SK-MEL-5 (cell line): ENCODE measurements at places on chromosomes 1 and 21.
A peak's percentile ranks its signal among the peaks of the same experiment; 100 is the strongest.

- DNase-seq, result no peak
Measured at GRCh38 chr21:26227130-26227529, 56.6 kb upstream of the APP start.

- no peak for DNase-seq
Measured at GRCh38 chr1:5950994-5951785, 41.0 kb downstream of the NPHP4 start.

- peak; percentile 99 for DNase-seq
Measured at GRCh38 chr1:47578721-47579419, 141.0 kb downstream of the FOXD2 start.

- no peak for DNase-seq
Measured at GRCh38 chr1:182990413-182991144, 32.6 kb upstream of the LAMC1 start.

DNA sequence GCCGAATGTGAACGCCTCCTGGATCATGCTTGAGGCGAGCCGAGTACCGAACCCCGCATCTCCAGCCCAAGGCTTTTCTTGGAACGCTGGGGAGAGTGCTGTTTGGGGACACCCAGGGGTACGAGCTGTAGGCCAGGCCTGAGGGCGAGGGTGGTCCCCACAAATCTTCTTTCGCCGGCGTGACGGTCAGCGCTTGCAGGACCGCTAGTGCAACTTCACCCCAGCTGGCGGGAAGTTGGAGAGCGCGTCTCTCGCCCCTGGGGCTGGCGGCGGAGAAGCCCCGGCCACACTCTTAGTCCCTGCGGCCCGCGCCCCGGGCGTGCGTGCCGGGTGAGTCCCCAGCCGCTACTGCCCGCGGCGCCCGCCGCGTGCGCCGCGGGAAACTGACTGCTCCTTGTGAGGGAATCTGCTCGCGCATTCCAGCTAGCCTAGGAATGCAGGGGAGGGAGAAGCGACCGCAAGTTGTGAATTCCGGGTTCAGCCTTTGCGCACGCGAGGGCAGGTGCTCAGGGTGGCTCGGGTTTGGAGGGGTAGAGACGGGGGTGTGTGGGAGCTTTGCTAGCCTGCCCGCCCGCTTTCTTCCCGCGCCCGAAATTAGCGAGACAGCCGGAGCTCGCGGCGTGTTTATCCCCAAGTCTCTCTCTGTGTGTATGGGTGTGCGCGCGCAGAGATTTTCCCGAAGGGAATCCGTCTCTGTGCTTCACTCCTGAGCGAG is 884 bp downstream of the LHX4 start:
- no peak for DNase-seq

GRCh38 chr1:244545511-244545910 is 84.4 kb downstream of the CATSPERE start:
- DNase-seq, result no peak

DNA sequence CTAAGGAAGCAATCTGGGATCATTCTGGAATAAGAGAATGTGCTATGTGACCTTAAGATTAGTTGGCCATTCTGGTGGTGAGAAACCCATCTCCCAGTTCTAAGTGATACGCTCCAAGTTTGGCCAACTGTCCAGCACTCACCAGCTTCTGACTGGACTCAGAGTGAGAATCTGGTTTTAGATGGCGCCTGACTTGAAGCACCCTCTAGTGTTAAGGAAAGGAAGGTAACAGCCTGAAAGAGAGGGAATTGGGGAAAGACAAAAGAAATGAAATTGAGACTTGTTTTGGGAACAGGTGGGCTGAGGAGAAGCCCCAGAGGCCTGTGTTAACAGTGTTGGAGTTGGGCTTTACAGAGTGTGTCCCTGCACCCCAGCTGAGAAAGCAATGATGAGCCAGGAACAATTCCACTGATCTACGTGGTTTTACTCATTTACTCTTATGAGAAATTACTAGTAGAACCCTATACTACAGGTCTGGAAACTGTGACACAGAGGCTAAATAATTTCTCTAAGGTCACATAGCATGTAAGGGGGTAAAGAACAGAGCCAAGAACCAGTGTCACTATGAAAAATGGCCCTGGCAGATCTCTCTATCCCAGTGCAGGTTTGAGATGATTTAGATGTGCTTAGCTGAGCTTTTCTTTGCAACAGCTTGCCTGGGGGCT is 9.3 kb upstream of the FCAMR start:
- peak; percentile 62 for DNase-seq

DNA sequence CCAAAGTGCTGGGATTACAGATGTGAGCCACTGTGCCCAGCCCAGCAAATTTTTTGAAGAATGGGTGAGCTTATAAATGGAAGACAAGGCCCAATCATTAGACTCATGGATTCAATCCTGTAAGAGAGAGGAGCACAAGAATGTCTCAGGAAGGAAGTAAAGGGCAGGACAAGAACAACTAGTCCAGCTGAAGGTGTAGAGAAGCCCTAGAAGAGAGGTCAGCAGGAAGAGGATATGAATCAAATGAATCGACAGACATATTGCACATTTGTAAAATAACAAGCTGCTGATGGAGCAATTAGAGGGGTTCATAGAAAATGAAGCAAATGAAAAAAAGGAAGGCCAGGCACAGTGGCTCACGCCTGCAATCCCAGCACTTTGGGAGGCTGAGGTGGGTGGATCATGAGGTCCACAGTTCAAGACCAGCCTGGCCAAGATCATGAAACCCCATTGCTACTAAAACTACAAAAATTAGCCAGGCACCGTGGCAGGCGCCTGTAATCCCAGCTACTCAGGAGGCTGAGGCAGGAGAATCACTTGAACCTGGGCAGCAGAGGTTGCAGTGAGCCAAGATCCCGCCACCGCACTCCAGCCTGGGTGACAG is 74.9 kb downstream of the MIS18A start:
- no peak for DNase-seq

DNA sequence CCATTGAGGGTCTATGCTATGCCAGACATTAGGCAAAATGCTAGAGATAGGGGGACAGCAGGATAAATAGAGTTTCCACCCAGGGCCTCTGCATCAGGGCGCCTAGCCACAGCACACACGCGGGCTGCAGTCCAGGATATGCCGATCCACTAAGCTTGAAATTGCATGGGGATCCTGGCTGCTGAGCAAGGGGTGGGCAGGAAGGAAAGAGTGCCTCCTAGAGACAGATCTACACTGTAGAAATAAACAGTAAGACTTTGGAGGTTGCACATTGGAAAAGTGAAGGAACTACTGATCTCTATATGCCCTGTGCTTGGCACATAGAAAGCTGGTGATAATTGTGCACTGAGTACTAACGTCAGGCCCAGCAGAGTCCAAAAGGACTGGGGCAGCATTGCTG is 411.1 kb downstream of the PRDM2 start:
- no peak for DNase-seq

DNA sequence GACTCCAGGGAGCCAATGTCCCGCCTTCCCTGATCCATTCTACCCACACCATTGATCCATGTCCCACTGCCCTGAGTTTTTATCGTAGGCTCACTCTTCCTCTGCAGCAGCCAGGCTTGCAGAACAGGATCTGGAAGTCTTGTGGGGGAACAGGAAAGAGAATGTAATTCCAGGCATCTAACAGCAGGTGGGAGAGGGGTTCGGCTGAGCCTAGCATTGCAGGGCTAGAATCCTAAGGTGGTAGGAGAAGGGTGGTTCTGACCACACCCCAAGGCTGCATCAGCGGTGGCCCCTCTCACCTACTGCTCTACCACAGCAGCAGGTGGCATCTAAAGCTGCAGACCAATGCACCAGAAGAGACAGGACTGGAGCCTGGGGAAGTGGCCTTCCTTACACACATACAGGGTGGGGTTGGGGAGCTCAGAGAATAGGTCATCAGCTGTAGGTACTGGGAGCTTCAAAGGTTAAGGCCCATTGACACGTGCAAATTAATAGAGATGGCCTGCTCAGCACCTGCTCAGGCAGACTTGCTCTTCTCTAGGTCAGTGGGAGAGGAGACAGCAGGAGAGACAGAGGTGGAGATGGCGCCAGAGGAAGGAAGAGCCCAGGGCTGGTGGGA is 20.5 kb downstream of the KNCN start:
- DNase-seq, result no peak

- peak; percentile 89 for DNase-seq
Measured at GRCh38 chr1:30816211-30817076, 58.9 kb upstream of the LAPTM5 start.

DNA sequence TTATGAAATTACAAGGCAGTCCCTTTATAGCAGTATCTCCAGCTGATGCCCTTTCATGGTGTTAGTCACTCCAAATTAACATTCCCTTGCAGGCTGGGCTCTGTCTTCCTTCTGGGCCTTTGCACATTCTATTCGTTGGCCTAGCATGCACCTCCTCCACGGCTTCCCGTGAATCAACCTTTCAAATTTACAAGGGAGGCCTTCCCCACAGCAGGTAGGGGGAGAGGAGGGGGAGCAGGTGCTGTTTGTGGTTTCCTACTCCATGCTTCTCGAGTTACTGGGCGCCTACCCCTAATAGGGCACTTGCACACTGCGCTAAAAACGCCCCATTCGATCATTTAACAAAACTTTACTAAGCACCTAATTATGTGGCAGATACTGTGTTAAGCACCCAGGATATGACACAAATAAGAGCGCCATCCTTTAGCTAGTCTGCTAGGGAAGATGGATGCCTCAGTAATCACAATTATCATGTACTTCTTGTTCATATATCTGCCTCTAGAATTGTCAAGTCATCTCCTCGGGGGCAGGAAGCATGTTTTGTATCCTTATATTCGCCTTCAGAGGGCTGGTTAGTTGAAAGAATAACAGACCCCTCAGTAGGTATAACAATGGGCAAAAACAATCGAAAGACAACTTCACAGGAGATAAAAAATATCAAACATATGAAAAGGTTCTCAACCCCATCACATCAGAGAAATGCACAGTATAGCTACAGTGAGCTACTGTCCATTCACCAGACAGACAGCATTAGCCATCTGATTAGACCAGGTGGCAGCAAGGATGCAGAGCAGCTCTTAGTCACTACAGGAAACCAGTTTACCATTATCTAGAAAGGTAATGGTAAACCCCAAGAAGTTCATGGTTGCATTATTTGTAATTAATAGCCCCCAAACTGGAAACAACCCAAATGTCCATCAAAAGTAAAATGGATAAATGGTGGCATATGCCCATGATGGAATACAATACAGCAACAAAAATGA is 1.7 kb upstream of the ADAR start:
- peak; percentile 44 for DNase-seq

- DNase-seq, result no peak
Measured at GRCh38 chr1:153880024-153880423, 42.7 kb downstream of the GATAD2B start.

DNA sequence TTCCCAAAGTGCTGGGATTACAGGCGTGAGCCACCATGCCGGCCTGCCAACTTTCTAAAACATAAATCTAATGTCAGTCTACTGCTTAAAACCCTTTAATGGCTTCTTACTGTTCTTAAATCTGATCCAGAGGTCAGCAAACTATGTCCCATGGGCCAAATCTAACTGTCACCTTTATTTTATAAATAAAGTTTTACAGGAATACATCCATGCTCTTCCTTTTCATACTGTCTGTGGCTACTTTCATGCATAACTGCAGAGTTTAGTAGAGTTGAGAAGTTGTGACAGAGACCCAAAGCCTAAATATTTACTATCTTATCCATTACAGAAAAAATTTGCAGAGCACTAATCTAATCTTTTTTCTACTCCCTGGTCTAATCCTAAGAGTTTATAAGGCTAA is 3.8 kb downstream of the ERI3 start:
- DNase-seq, result no peak

DNA sequence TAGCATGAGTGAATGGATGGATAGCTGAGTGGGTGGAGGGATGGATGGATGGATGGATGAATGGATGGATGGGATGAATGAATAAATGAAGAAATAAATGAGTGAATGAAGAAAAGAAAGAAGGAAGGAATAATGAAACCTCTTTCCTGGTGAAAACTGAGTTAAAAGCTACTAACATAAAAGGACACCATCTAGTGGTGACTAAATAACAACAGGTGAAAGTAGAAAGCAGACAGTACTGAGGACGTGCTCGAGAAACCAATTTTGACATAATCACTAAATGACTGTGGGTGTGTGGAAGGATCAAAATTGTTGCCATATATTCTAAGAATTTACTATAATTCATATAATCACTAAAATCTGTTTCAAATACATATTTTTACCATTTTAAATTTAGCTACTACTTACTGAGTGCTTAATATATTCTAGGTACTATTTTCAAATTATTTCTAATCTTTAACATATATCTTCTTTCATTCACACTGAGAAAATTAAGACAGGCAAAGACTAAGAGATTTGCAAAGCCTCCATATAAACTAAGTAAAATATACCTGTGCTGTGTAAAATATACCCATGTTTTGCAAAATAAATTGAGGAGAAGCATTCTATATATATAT is 522.9 kb downstream of the LRRIQ3 start:
- DNase-seq, result peak; percentile 43

DNA sequence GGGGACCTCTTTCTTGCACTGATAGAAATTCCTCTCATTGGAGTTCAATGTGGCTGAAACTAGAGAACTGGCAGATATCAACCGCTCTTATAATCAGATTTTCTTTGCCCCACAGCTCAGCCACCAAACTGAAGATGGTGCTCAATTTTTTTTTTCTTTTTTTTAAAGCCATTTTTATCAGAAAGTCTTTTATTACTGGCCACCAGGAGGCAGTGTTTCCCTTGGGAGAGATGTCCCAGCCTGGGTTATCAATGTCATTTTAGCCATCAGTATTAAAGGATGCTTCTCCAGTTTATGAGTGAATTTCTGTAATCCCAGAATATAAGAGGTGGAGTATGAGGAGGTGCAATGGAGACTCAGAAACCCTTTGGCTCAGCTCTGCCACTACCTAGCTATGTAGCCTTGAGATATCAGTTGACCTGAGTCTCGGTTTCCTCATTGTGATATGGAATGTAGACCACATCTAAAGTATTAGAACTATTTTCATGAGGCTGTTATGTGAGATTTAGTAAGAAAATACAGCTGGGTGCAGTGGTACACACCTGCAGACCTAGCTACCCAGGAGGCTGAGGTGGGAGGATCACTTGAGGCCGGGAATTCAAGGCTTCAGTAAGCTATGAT is 27.6 kb downstream of the CD244 start:
- peak; percentile 69 for DNase-seq

GRCh38 chr1:229164836-229165735 is 105.8 kb upstream of the RAB4A start:
- peak; percentile 11 for DNase-seq

GRCh38 chr1:223023863-223024262 is 119.2 kb downstream of the TLR5 start:
- no peak for DNase-seq

DNA sequence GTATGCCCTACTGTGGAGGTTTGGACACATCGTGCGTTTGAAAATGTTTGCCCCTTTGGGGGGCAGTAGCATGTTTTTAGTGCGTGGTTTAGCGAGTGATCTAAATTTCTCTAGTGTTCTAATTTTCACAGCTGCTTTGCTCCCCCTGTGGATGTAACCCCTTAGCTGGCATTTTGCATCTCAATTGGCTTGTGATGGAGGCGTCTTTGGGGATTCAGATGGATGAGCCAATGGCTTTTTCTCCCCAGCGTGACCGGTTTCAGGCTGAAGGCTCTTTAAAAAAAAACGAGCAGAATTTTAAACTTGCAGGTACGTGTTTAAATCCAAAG is 836 bp downstream of the CDC7 start:
- DNase-seq, result no peak

GRCh38 chr1:87435484-87435883 is 106.8 kb downstream of the LMO4 start:
- DNase-seq, result peak; percentile 40

- no peak for DNase-seq
Measured at GRCh38 chr1:168000656-168001055, 63.8 kb upstream of the MPC2 start.
